ENCODE measurements at places on chromosomes 6 and 20.

DNA sequence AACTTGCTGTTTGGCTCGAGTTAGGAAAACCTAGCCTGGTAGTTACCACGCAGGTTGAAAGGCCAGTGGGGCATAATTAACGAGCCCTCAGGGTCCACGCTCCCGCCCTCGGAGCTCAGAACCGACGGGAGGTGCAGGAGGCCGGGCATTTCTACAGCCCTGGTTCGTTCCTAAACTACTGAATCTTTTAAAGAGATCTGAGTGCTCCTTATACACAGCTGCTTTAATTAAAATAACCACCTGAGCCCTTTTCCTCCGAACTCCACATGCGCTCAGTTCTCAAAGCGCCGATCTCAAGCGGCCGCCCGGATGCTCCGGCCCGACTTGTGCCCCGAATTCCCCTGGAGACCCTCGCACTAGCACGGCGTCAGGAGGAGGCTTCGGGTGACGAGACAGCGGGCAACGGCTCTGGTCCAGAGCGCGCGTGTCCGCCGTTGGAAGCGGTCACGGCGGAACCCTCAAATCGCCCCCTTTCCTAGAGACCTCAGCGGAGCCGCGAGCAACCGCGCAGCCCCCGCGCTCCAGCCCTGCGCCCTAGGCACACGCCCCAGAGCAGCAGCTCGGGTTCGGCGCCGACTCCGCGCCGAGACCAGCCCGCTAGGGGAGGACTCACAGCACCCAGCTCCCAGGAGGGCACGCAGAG, 397 bp downstream of the WDR27 start:
- DNase-seq: peak; percentile 28

DNA sequence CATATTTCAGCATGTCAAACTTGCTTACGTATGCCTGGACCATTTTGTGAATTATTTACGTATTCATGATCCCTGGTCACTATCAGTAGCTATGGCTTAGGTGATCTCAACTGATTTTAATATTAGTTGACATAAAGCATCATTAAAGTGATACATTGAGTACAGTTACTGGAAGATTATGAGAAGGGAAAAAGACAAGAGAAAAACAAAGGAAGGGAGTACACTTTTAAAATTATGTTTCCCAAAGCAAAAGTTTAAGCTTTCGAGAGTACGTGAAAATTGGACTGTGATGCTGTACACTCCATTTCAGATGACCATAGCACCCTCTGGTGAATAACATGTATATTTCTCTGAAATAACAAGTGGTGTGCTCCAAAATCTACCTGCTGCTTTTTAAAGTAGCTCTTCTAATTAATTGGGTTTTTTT, 215.0 kb upstream of the HSF2 start:
- DNase-seq: no peak

- DNase-seq: no peak
These were observed 52.9 kb upstream of the UNC93A start for GRCh38 chr6:167238146-167238693.

DNA sequence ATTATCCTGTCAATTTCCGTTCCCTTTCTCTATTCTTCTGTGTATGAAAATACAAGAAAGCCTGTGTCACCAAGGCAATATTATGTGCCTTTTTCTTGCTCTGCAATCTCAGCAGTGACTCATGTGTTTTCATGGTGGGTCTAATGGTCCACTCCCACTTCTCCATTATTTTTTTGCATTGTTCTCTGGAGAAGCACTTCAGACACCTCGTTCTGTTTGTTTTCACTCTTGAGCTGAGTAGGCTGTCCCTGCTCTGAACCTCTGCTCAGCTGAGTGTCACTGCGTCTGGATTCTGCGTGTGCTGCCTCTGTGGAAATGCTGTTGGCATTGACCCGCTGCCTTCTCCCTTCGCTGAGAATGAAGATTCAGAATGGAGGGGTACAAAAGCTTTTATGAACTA, 230.6 kb downstream of the TMEM242 start:
- DNase-seq: peak; percentile 48

- peak; percentile 75 for DNase-seq
These were observed 65.4 kb upstream of the RIN2 start for GRCh38 chr20:19692685-19693119.

- DNase-seq: no peak
These were observed 39.9 kb downstream of the TBC1D7 start for GRCh38 chr6:13288481-13288880.

Data from suppressor macrophage treated with lipopolysaccharide for 4 hours (primary cell).